B cell (primary cell): ENCODE measurements at places on chromosomes 16 and 17.

GRCh38 chr16:582218-582613 is 7.7 kb upstream of the RAB40C start:
- no peak for DNase-seq

- no peak for DNase-seq
Measured at GRCh38 chr16:73065632-73066330, 17.9 kb upstream of the ZFHX3 start.

DNA sequence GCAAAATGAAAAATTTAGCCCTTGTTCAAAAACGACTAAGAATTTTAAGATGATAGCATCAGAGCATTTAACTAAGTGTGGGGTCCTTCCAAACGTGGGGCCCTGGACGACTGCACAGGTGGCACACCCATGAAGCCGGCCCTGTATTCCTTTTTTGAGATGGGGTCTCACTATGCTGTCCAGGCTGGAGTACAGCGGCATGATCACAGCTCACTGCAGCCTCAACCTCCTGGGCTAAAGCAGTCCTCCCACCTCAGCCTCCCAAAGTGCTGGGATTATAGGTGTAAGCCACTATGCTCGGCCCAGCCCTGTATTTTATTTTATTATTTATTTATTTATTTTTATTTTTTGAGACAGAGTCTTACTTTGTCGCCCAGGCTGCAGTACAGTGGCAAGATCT is 90.7 kb upstream of the CDC42EP4 start:
- no peak for DNase-seq

GRCh38 chr17:46788796-46789195 is 29.7 kb downstream of the WNT3 start:
- no peak for DNase-seq

DNA sequence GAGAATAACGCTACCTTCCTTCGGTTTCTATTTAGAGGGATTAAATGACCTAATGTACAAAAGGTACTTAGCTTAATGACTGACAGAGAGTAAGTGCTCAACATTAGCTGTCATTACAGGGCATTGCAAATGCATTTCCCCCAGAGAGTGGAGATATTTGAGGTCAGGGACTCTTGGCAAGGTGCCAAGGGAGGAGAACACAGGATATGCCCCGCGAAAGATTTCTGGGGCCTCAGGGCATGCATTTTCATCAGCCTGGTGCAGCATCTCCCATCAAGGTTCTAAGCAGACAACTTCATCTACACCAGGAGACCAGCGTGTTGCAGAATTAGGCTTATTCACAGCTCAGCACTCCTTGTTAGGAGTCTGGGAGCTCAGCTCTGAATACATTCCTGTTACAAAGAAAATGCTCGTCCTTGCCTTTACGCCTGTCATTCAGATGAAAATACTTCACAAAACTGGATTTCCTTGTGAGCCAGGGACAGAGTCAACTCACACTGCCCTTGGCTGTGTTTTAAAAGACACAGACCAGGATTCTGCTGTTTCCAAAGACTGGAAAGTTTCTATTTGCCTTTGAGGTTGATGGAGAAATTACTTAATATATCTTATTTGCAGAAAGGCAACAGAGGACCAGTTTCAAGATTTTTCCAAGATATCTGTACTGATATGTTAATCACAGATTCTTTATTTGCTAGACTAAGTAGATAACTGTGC is 108.2 kb downstream of the VAT1L start:
- DNase-seq: no peak

DNA sequence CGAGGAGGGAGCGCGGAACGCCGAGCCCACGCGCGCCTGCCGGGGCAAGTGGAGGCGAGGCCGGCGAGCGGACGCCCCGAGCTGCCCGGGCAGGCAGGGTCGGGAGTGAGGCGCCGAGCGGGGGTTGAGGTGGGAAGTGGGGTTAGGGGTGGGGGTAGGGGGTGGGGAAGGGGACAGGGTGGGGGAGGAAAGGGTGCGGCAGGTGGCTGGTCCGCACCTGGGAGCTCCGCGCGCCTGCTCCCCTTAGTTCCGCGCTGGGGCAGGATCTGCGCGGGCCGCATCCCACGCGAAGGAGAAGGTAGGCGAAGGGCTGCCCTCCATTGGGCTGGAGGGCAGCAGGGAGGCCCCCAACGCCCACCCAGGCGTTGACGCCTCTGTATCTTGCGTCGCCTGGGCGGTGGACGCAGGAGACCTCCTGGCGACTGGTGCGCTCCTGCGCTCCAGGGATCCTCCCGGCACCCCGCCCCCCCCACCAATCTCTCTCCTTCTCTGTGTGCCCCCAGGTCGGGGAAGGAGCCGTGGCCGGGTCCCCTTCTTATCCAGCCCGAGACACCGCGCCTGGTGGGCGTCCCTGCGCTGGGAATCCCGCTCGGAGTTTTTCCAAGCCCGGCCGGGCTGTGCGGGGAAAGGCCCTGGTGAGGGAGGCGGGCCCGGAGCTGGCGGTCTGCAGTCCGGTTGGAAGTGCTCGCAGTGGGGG is 51.3 kb upstream of the AMZ2 start:
- peak; percentile 50 for DNase-seq

GRCh38 chr17:78266231-78266631 is 34.8 kb downstream of the TMEM235 start:
- DNase-seq: no peak

GRCh38 chr16:8960788-8961109 is 3.0 kb downstream of the USP7 start:
- no peak for DNase-seq

DNA sequence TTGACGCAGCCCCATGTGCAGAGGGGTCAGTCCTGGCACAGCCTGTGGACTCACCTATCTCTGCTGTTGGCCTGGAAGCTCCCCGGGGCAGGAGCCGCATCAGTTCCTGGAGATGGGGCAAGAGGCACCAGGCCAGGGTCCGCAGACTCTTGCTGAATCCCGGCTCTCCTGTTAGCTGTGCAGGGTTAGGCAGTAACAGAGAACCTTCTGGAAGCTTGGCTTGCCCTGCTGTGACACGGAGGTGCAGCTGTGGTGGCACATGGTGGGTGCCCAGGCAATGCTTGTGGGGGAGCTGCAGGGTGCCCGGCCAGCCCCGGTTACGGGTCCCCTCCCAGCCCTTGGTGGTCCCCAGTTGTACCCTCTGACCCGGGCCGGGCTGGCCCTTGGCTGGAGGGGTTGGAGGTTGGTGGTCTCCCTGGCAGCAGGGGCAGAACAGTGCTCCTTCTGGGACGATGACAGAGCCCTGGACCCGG is 26.0 kb upstream of the ZNF469 start:
- DNase-seq: no peak

DNA sequence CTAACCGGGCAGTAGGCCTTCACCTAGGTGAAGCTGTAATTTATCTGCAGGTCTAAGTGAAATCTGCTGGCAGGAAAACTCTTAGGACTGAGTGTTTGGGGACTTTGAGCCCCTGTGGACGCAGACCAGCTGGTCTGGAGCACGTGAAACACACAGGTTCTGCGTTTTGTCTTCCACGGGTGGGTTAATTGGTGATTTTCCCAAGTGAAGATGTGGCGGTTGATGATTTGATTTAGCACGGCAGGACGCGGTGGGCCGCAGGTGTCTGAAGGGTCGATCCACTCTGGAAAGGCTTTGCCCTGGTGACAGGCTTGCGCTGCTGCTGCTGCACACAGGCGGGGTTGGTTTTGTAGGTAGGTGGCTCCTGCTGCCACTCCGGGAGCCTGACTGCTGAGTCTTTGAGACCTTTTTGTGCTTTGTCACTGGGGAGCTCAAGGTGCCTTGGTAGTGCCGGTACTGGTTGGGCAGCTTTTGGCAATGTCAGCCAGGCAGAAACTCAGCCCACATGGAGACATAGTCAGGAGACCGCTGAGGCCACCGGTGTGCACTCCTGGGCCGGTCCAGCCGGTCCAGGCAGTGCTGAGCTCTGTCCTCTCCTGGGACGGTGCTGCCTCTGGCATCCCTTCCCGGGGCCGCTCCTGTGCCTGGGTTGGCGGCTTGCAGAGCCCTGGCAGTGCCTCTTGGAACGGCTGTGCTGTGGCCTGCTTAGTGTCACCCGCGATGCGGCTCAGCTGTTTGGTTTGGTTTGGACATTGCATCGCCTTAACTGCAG is 2.3 kb downstream of the BAIAP2 start:
- DNase-seq: no peak

DNA sequence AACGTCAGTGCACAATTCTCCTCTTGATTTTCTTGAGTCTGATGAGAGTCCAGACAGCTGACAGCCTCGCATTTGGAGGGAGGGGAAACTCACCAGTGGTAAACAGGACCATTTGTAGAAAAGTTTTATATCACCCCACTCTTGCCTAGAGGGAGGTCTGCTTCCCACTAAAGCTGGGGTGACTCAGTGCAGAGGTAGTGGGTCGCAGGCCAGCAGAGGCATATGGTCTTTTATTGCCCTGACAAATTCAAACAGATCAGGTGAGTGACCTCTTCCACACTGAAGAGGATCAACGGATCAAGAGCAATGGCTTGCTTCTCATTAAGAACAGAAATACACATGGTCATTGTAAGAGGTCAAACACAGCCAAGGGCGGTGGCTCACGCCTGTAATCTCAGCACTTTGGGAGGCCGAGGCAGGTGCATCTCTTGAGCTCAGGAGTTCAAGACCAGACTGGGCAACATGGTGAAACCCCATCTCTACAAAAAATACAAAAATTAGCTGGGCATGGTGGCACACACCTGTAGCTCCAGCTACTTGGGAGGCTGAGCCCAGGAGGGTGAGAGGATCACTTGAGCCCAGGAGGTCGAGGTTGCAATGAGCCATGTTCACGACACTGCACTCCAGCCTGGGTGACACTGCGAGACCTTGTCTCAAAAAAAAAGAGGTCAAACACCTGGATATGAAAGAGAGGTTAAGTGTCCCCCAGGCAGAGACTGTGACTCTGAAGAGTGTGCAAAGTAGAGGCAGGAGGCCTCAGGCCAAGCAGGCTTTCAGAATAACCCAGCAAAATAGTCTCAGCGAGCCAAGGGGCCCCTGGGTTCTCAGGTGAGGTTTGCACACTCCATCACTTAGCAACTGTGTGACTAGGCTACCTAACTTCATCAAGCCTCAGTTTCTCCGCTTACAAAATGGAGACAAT is 56.5 kb upstream of the ERN1 start:
- DNase-seq: no peak

- no peak for DNase-seq
Measured at GRCh38 chr16:83817022-83817421, 9.2 kb downstream of the HSBP1 start.

GRCh38 chr17:29622337-29623282 is at the start of gene CORO6:
Gene CORO6, minus strand, starts transcription at chr17:29622912. Its CDS starts 1,491 bp downstream, at chr17:29621421.
- DNase-seq: peak; percentile 79

GRCh38 chr17:45251931-45252330 is 10.0 kb downstream of the SPATA32 start:
- no peak for DNase-seq

DNA sequence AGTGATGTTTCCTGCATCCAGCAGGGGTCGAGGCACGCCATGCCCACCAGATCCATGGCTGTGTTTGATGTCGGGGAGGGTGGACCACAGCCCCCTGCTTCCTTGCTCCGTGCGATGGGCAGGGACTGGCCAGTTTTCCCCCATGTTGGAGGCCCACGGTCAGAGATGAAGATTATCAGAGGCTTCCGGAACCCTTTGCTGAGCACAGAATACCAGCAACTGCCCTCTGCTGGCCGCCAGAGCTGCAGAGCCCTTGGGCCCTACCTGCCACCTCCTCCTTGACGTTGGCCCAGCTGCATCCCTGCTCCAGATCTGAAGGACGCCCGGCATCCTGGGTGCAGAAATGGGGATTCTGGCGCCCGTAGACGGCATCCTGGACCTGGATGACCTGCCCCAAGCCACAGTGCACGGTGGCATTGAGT is 23.7 kb upstream of the BCO1 start:
- DNase-seq: no peak

- no peak for DNase-seq
Measured at GRCh38 chr16:85523602-85524364, 89.3 kb upstream of the GSE1 start.

- no peak for DNase-seq
Measured at GRCh38 chr17:35448899-35449227, 297 bp upstream of the SLFN13 start.

DNA sequence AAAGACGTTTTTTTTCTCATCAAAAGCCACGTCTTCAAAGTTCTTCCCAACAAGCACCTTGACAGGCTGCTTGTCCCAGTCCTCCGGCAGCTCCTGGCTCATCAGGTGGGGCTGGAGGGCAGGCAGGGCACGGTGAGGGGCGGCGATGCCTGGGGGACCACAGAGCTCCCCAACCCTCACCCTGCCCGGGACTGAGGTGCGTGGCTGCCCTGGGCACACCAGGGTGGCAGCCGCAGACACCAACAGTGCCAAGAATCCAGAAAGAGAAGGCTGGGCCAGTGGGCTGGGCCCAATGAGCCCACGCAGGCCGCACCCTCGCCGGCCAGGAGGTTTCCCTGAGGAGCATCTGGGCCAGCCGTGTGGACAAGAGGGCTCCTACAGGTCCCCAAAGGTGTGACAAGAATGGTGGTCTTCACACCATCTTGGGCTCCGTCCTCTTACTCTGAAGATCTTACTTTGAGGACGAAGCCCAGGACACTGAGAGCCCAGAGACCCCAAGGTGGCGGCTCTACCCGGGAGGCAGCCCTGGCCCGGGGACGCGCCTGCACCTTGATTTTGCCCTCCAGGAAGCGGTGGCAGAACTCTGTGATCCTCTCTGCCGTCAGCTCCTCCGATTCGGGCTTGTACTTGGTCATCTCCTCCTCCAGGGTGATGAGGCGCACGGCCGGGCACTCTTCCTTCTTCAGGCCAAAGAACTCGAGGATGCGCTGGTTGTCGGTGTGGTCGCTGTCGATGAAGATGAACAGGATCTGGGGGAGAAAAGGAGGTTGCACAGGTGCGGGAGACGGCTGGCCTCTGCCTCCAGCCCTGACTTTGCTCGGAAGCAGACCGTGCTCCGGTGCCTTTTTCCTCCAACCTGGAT is 11.3 kb upstream of the PPP1R27 start:
- DNase-seq: no peak

- no peak for DNase-seq
Measured at GRCh38 chr17:17082878-17083277, 40.6 kb downstream of the MPRIP start.

GRCh38 chr17:76871668-76872067 is 3.5 kb downstream of the MGAT5B start:
- DNase-seq: no peak

GRCh38 chr17:58092797-58093385 is 9.7 kb downstream of the DYNLL2 start:
- DNase-seq: no peak

DNA sequence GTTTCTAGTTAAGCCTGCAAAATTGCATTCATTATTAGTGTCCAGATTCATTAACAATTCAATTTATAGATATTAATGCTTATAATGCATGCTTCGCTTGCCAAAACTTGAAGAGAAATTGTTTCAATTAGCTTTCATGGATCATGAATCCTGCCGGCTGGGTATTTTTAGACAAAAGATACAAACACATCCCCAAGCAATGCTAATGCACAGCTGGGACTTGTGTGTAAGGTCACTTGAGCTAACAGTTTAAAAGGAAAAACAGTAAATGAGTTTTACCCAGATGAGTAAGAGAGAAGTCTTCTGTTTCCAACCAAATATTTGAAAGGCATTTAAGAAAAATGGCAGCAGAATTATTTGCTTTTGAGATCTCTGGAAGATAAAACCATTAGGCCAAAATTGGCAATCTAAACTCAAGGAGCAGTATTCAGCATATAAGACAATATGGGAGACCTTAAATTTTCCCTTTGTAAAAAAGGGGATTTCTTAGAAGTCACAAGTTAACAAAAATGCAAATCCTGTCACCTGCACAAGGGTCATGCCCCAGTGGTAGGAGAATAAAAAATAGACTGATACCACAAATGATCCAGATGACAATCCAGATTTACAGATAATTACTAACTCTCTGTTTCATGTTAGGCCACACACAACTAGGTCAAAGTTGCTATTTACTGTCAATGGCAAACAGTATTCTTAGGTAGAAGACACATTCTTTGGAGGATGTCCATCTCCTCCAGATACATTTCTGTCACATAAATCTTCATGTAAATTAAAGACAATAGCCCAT is 418.4 kb upstream of the PMFBP1 start:
- peak; percentile 68 for DNase-seq
